IPS DF 6.9 (cell line): ENCODE measurements at places on chromosomes 7 and 10.

- no peaks in the 10 kb centered on the region for H3K36me3 ChIP-seq
- no peaks in the 10 kb centered on the region for H3K27me3 ChIP-seq
- no peak overlapping the region for H3K4me3 ChIP-seq
- no peak for DNase-seq
These were observed 128.5 kb downstream of the INHBA start for GRCh38 chr7:41574377-41574776.

GRCh38 chr7:69919426-69920111 is 321.3 kb downstream of the AUTS2 start:
- H3K36me3 ChIP-seq: no peaks in the 10 kb centered on the region
- no peak overlapping the region for H3K27ac ChIP-seq
- no peaks in the 10 kb centered on the region for H3K4me1 ChIP-seq
- H3K27me3 ChIP-seq: no peaks in the 10 kb centered on the region
- no peak overlapping the region for H3K4me3 ChIP-seq

- H3K27me3 ChIP-seq: no peaks in the 10 kb centered on the region; the same call in 1 of the 2 replicates
- no peaks in the 10 kb centered on the region for H3K4me1 ChIP-seq
- no peak overlapping the region for H3K27ac ChIP-seq
- no peak overlapping the region for H3K4me3 ChIP-seq
These were observed 145.2 kb upstream of the ANK3 start for GRCh38 chr10:60534761-60535389.

GRCh38 chr7:146319629-146320028 is 203.0 kb downstream of the CNTNAP2 start:
- H3K27ac ChIP-seq: no peak overlapping the region
- no peaks in the 10 kb centered on the region for H3K36me3 ChIP-seq
- no peaks in the 10 kb centered on the region for H3K4me1 ChIP-seq
- H3K4me3 ChIP-seq: no peak overlapping the region

GRCh38 chr7:101547022-101547915 is 81.8 kb downstream of the MYL10 start:
- H3K27ac ChIP-seq: no peak overlapping the region
- H3K4me3 ChIP-seq: no peak overlapping the region
- H3K36me3 ChIP-seq: no peaks in the 10 kb centered on the region; the same call in 1 of the 2 replicates
- DNase-seq: no peak
- no peaks in the 10 kb centered on the region for H3K27me3 ChIP-seq
- no peaks in the 10 kb centered on the region for H3K4me1 ChIP-seq

DNA sequence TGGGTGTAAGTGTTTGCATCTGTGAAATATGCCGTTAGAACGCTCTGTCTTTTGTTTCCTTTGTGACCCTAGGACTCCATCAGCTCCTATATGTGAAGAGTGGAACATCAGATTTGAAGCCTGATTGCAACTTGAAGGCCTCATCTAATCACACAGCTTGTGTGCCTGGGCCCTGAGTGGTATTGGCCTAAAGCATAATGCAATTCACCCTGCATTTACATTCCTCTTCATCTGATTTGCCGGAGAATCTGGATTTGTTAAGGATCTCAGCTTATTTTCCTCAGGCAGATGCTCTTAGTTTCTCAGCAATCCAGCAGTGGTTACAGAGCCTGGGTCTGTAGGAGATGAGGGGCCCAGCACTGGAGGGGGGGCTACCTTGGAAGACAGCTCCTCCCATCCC is 183.2 kb upstream of the ITGB1 start:
- DNase-seq: no peak
- no peak overlapping the region for H3K4me3 ChIP-seq
- no peaks in the 10 kb centered on the region for H3K4me1 ChIP-seq
- H3K27ac ChIP-seq: no peak overlapping the region

GRCh38 chr10:5184987-5185775 is at the start of gene AKR1C8:
TSS of gene AKR1C8 (minus strand) at chr10:5185150. CDS start at chr10:5185104, 46 bp downstream.
- no peak within 1 kb of the TSS for H3K4me3 ChIP-seq
- H3K27me3 ChIP-seq: no peaks in the 10 kb centered on the region
- no peak for DNase-seq
- H3K27ac ChIP-seq: no peak within 1 kb of the TSS
- no peaks in the 10 kb centered on the region for H3K36me3 ChIP-seq

- no peaks in the 10 kb centered on the region for H3K4me1 ChIP-seq
- no peak overlapping the region for H3K27ac ChIP-seq
- no peak for DNase-seq
- no peaks in the 10 kb centered on the region for H3K27me3 ChIP-seq
- peak overlapping the region; percentile 99; the same call in 1 of the 2 replicates for H3K4me3 ChIP-seq
- no peaks in the 10 kb centered on the region for H3K36me3 ChIP-seq
These were observed 711 bp downstream of the KIF20B start for GRCh38 chr10:89702121-89702480.

- H3K27ac ChIP-seq: no peak overlapping the region
- H3K4me3 ChIP-seq: no peak overlapping the region
- no peaks in the 10 kb centered on the region for H3K27me3 ChIP-seq
- H3K36me3 ChIP-seq: no peaks in the 10 kb centered on the region
- no peak for DNase-seq
These were observed 80.9 kb downstream of the LRRC4 start for GRCh38 chr7:127950233-127950935.

DNA sequence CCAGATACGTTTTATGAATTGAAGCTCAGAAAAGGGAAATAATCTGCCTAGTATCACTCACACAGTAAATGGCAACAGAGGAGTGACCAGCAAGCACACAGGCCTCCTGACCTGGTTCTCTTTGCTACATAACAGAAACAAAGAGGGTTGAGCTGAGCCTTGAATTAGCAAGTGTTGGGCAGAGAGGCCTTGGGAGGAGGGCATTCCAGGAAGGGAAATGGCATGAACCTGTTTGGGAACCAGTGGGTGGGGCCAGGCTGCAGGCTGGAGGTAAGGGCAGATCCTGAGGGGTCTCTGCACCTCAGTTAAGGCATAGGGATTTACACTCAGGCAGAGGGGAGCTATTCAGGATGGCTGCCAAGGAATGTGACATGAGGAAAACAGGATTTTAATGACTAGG is 24.8 kb upstream of the CYCS start:
- H3K4me3 ChIP-seq: no peak overlapping the region
- H3K4me1 ChIP-seq: peaks cover 1% of the 10 kb centered on the region; the same call in 1 of the 2 replicates
- peak; percentile 45 for DNase-seq
- no peaks in the 10 kb centered on the region for H3K36me3 ChIP-seq

DNA sequence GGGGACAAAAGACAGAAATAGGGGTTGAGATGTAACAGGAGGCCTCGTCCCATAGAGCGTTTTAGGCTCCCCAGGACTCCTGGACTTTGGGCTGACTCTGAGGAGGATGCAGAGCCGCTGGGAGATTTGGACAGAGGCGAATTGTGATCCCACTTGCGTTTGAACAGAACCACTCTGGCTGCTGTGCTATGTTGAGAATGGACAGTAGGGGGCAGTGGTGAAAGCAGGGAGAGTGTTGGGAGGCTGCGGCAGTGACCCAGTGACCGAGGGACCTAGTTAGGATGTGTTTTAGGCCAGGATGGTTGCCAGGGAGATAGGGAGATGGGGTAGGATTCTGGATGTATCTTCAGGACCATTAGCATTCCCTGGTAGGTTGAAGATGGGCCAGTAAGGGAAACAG is 271.6 kb downstream of the CCDC3 start:
- H3K4me3 ChIP-seq: no peak overlapping the region
- H3K36me3 ChIP-seq: no peaks in the 10 kb centered on the region
- H3K27me3 ChIP-seq: no peaks in the 10 kb centered on the region

DNA sequence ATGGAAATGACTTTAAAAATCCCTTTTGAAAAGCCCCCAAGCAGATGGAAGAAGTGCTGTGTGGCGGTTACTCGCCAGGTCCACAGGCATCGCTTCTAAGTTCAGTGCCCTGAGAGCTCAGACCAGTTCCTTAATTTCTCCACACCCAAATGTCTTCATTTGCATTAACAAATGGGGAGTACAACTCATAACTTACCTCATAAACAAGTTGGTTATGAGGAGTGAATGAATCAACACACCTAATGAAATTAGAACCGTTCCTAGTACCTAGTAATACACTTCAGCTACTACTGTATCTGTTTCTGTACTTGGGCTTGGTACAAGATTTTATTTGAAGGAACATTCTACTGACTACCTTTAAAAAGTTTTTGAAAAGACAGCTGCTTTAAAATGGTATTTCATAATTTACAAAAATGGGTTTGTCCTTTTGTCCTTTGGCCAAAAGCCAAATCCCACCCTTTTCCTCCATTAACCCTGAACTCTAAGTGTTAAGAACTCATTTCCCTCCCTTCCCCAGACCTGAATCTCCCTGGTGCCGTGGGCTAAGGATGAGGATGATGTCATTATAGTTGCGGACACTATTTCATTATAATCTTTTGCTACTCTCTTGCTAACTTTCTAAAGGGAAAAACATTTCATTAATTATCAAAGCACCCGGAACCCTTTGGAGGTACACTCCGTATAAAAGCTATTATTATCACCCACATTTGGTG is 221.5 kb upstream of the CELF2 start:
- peaks cover 7% of the 10 kb centered on the region for H3K4me1 ChIP-seq
- no peak overlapping the region for H3K27ac ChIP-seq
- no peak overlapping the region for H3K4me3 ChIP-seq
- H3K27me3 ChIP-seq: 0 out of 2 replicates have a peak, but pooled peaks cover 2% of the 10 kb centered on the region
- no peak for DNase-seq

- no peak overlapping the region for H3K4me3 ChIP-seq
- no peak overlapping the region for H3K27ac ChIP-seq
- DNase-seq: no peak
- no peaks in the 10 kb centered on the region for H3K4me1 ChIP-seq
- H3K36me3 ChIP-seq: no peaks in the 10 kb centered on the region
These were observed 274.1 kb downstream of the PRPF18 start for GRCh38 chr10:13860886-13861285.

- H3K27me3 ChIP-seq: no peaks in the 10 kb centered on the region
- no peak overlapping the region for H3K4me3 ChIP-seq
- no peaks in the 10 kb centered on the region for H3K4me1 ChIP-seq
- DNase-seq: no peak
- H3K27ac ChIP-seq: no peak overlapping the region
- no peaks in the 10 kb centered on the region for H3K36me3 ChIP-seq
These were observed 44.4 kb upstream of the AKR1C2 start for GRCh38 chr10:5047912-5048628.

- H3K4me3 ChIP-seq: no peak overlapping the region
- peaks cover 7% of the 10 kb centered on the region for H3K4me1 ChIP-seq
- no peak overlapping the region for H3K27ac ChIP-seq
- no peaks in the 10 kb centered on the region for H3K27me3 ChIP-seq
- no peaks in the 10 kb centered on the region for H3K36me3 ChIP-seq
- no peak for DNase-seq
These were observed 34.1 kb downstream of the GSDME start for GRCh38 chr7:24723178-24723530.

GRCh38 chr10:102119417-102120141 is 589 bp downstream of the LDB1 start:
- no peaks in the 10 kb centered on the region for H3K36me3 ChIP-seq
- H3K27ac ChIP-seq: no peak overlapping the region
- H3K4me3 ChIP-seq: peak overlapping the region; percentile 93; the same call in 1 of the 2 replicates
- no peaks in the 10 kb centered on the region for H3K27me3 ChIP-seq
- no peak for DNase-seq

- no peaks in the 10 kb centered on the region for H3K27me3 ChIP-seq
- DNase-seq: no peak
- H3K36me3 ChIP-seq: no peaks in the 10 kb centered on the region; the same call in 1 of the 2 replicates
- no peak overlapping the region for H3K4me3 ChIP-seq
- H3K27ac ChIP-seq: no peak overlapping the region
These were observed 277.5 kb downstream of the PTPRN2 start for GRCh38 chr7:158309868-158310763.

- no peaks in the 10 kb centered on the region for H3K27me3 ChIP-seq
- no peak overlapping the region for H3K4me3 ChIP-seq
- no peak overlapping the region for H3K27ac ChIP-seq
- no peaks in the 10 kb centered on the region for H3K36me3 ChIP-seq
These were observed 77.6 kb downstream of the RALA start for GRCh38 chr7:39700932-39701331.

DNA sequence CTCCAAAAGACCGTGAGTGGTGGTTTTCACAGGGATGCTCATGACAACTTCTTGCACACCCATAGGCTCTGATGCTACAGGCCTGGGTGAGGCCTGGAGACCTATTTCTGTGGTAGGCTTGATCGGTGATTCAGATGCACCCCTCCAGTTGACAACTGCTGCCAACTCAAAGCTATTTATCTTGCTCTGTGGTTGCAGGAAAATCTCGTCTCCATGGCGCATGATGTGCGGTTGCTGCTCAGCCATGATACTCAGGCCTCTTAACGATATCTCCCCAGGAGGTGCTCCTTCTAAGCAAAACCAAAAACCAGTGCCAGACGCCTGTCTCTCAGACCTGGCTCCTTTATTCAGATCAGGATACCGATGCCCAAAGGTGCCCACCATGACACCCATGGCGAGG is 31.4 kb downstream of the C10orf90 start:
- no peaks in the 10 kb centered on the region; the same call in 1 of the 2 replicates for H3K4me1 ChIP-seq
- H3K36me3 ChIP-seq: no peaks in the 10 kb centered on the region
- DNase-seq: no peak
- no peak overlapping the region for H3K27ac ChIP-seq

DNA sequence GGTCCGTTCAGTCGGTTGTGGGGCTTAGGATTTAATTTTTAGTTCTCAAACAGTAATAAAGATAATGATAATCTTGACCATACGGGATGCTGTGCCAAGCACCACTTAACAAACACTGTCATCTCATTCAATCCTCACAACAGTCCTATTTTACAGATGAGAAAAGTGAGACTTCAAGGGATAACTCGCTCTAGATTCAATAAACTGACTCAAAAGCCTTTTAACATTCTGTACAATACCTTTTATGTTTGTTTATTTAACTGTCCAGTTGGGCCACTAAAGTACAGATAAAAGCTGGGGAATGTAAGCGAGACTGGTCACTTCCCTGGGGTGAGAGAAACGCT is 437 bp upstream of the CFAP69 start:
- no peak overlapping the region for H3K27ac ChIP-seq
- no peaks in the 10 kb centered on the region for H3K4me1 ChIP-seq
- no peaks in the 10 kb centered on the region for H3K27me3 ChIP-seq
- peak overlapping the region; percentile 69; the same call in 1 of the 2 replicates for H3K4me3 ChIP-seq
- H3K36me3 ChIP-seq: no peaks in the 10 kb centered on the region

- H3K27ac ChIP-seq: no peak overlapping the region
- no peaks in the 10 kb centered on the region for H3K36me3 ChIP-seq
- no peak for DNase-seq
- H3K4me1 ChIP-seq: peaks cover 4% of the 10 kb centered on the region; the same call in 1 of the 2 replicates
- no peak overlapping the region for H3K4me3 ChIP-seq
These were observed 10.6 kb downstream of the GLI3 start for GRCh38 chr7:42226354-42226941.

- H3K36me3 ChIP-seq: no peaks in the 10 kb centered on the region
- H3K27ac ChIP-seq: no peak overlapping the region
- no peaks in the 10 kb centered on the region for H3K4me1 ChIP-seq
- H3K4me3 ChIP-seq: no peak overlapping the region
- DNase-seq: no peak
These were observed 36.3 kb downstream of the JAZF1 start for GRCh38 chr7:28144266-28144665.

DNA sequence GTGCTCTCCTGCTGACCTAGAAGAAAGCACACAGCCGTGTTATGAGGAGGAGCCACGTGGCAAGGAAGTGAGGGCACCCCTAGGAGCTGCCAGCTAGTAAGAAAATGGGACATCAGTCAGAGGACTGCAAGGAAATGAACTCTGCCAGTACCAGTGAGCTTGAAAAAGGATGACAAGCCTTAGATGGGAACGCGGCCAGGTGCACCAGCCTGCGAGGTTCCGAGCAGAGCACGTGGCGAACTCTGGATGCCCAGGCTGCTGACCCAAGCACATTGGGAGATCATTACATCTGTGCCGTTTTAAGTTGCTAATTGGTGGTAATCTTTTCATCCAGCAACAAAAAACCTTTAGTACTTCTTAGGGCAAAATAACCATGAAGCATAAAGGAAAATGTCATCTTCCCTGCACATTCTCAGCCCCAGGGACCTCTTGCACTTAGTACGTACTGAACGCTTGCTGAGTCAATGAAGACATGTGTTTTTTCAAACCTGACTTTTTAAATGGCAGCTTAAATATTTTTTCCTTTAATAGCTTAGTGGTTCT is 69.4 kb downstream of the AMZ1 start:
- H3K27ac ChIP-seq: no peak overlapping the region
- no peaks in the 10 kb centered on the region for H3K36me3 ChIP-seq
- peaks cover 4% of the 10 kb centered on the region; the same call in 1 of the 2 replicates for H3K4me1 ChIP-seq
- no peaks in the 10 kb centered on the region for H3K27me3 ChIP-seq
- H3K4me3 ChIP-seq: no peak overlapping the region
